Esophagus mucosa (tissue), 1 donor: ENCODE measurements at places on chromosomes 12 and 14. TPM values are rescaled to one million over a fixed set of nuclear protein-coding genes. Genes with fewer than 3 reads are reported as not detected.

FERMT2 gene
- total RNA-seq: 4.1 TPM

BMAL2 gene
- total RNA-seq: 58.3 TPM

TMEM233 gene
- total RNA-seq: not detected

PROX2 gene
- not detected for total RNA-seq

TSPAN19 gene
- not detected for total RNA-seq

DNA sequence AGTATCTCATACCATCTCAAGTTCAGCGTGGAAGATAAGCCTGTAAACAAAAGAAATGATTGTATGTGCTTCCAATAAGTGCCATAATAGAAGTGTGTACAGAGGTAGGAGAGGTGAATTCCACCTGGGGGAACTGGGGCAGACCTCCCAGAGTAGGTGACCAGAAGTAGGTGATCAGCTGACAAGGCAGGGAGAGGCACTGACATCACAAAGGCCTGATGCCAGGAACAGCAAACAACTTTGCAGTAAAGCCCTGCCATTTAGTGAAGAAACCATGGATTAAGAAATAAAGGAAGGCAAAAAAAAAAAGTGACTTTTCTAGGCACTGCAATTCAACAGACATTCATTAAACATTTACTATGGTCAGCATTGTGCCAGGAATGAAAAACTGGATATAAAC lies 31.1 kb downstream of the NR1H4 start:
- no peak for ATAC-seq

DNA sequence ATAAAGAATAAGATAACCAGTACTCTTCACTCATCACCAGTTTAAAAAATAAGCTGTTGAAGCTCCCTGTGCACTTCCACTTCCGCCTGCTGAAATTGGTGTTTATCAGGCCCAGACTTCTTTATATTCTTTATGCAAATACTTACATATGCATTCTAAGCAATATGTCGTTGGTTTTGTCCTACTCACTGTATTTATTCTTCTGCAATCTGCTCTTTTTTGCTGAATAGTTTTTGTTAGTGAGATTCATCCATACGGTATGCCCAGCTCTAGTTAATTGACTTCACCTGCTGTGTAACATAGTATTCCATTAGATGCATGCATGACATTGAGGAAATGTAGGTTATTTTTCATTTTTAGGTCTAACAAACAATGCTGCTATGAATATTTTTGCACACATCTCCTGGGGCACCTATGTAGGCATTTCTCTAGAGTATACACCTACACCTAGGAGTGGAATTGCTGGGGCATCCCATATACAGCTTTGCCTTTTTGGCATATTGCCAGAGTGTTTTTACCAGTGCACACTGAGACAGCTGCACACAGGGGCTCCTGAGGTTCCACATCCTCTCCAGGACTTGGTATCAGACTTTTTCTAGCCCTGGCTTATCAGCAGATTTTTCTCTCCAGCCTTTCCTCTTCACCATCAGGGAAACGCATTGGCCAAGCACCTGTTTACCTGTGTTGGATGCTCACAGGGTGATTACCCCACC lies 1.0 kb upstream of the NRIP2 start:
- ATAC-seq: peak; percentile 39

DNA sequence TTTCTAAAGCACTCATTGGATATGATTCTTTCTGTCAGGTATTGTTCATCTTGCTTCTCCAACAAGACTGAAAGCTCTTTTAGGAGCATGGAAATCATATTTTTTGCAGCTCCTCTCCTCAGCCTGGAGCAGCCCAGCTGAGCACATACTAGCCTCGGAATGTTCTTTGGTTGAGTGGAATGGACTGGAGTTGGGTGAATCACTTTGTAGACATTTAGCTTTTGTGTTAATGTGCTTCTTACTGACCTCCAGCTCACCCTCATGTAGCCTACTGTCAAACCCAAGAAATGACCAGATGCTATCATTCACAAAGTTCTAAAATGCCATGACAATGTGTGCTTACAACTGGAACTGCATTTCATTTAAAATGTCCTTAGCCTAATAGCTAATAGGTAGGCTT lies 161.1 kb downstream of the NUAK1 start:
- ATAC-seq: no peak

- no peak for ATAC-seq
Observed at GRCh38 chr12:123071857-123072256, 79.0 kb downstream of the PITPNM2 start.

- ATAC-seq: no peak
Observed at GRCh38 chr12:11722578-11723138, 73.2 kb downstream of the ETV6 start.

DNA sequence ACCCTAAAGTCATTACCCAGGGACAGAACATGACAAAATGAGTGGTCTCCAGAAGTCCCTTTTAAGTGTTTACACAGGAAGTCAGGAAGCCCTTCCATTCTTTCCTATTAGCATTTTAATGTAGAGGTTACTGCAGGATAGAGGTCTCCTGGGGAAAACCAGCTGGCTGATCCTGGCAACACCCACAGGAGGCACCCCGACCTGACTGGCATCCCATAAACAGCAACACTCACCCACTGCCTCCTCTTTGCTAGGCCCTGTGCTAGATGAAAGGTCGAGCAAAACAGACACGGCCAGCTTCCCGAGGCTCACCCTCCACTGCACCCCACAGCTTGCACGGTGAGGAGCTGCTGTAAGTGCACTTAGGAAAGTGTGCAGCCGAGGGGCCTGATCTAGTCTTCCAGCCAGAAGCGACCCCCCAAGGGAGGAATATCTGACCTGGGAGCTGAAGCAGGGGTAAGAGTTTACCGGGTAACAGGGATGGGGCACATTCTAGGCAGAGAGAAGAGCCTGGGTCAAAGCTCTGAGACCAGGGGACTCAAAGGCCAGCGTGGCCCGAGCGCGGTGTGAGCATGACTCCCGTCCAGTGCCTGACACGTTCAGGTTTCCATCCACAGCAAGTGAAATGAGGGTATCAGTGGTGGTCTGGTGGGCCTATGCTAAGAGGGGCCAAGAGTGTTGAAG lies 9.0 kb downstream of the DAZAP2 start:
- ATAC-seq: peak; percentile 12

GRCh38 chr14:60575008-60575407 lies 66.1 kb downstream of the SIX6 start:
- ATAC-seq: no peak

GRCh38 chr12:22797701-22798100 lies 172.7 kb downstream of the ETNK1 start:
- ATAC-seq: no peak

DNA sequence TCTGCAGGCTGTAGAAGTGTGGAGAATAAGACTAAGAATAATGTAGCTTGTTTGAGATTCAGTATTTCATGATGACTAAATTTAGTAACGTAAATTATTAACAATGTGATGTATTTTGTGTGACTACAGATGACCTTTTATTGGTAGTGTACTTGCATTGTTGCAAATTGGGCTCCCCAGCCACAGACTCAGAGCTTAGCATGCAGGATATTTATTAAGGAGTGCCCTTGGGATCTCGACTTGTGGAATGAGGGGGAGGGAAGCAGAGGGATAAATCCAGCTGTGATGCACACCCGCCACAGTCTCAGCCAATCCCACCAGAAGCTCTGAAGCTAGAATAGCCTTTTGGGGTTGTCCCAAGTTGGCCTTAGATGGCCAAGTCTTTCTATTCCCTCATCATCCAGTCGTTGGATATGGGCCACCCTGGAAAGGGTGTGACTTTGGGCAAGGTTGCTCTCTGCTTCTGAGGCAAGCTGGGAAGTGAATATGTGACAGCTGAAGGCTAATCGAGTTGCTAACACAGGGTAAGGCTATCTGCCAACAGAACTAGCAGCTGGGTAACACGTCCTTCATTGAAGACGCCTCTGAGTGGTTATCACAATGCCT lies 42.1 kb upstream of the USP44 start:
- no peak for ATAC-seq

- no peak for ATAC-seq
Observed at GRCh38 chr12:65307169-65307501, 28.7 kb downstream of the MSRB3 start.

DNA sequence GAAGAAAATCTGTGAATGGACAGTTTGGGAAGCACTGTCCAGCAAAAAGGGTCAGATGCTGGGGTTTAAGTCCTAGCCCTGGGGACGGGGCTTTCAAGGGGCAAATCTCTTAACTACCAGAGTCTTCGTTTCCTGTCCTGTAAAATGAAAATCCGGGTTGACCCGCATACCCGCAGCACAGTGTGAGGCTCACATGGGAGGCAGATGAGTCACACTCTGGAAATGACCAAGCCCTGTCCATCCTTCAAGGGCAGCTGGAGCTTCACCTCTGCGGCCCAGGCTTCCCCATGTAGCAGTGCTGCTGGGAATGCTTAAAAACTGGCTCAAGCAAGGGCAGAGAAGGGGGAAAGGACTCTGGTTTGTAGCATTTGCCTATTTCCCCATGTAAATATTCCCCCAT lies 19.0 kb downstream of the FAM181A start:
- ATAC-seq: no peak

DNA sequence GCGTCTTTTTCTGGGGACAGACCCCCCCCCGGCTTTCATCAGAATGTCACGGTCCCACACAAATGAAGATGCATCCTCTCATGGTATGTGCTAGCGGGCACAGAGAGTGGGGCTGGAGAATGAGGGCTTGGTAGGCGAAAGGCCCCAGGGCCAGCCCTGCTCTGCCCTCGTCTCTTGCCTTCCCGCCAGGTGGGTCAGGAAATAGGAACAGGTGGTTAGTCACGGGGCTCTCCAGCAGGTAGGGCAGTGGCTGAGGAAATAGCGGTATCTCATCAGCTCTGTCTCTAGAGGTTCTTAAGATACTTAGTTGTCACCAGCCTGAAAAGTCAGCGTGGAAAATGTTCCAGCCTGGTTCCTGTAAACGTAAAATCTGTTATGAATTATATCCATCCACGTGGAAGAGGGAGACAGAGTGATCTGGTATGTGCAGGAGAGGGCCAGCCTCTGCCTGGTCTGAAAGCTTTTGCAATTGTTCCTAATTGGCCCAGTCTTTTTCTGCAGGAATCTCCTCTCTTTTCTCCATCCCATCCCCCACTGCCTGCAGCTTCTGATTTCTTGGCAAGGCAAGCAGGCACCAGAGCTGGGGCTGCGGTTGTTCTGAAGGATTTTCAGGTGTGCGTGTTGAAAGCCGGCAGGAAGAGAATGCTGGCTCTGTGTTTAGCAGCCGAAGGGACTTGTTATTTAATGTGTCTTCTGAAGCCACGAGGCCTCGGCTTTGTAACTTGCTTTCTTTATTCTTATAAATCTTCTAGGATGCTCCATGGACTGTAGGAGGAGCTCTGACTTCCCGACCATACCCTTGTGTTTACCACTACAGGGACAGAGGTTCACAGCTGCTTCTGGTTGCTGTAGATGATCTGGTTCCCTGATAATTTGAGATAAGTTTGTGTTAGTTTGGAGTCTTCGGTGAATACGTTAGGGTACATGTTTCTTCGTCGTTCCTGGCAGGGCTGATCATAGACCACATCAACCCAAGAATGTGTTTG lies 131.1 kb downstream of the CACNA1C start:
- no peak for ATAC-seq

GRCh38 chr12:85866986-85867776 lies 6.9 kb upstream of the NTS start:
- peak; percentile 83 for ATAC-seq

DNA sequence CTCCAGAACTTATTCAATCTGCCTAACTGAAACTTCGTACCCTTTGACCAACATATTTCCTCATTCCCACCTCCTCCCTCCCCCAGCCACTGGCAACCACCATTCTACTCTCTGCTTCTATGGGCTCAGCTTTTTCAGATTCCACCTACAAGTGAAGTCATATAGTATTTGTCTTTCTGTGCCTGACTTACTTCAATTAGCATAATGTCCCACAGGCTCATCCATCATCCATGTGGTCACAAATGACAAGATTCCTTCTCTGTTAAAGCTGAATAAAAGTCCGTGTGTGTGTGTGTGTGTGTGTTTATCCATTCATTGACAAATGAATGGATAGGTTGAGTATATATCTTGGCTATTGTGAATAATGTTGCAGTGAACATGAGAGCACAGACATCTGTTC lies 1.3 kb upstream of the C14orf39 start:
- ATAC-seq: no peak

- no peak for ATAC-seq
Observed at GRCh38 chr12:25295361-25295760, 44.6 kb upstream of the KRAS start.

DNA sequence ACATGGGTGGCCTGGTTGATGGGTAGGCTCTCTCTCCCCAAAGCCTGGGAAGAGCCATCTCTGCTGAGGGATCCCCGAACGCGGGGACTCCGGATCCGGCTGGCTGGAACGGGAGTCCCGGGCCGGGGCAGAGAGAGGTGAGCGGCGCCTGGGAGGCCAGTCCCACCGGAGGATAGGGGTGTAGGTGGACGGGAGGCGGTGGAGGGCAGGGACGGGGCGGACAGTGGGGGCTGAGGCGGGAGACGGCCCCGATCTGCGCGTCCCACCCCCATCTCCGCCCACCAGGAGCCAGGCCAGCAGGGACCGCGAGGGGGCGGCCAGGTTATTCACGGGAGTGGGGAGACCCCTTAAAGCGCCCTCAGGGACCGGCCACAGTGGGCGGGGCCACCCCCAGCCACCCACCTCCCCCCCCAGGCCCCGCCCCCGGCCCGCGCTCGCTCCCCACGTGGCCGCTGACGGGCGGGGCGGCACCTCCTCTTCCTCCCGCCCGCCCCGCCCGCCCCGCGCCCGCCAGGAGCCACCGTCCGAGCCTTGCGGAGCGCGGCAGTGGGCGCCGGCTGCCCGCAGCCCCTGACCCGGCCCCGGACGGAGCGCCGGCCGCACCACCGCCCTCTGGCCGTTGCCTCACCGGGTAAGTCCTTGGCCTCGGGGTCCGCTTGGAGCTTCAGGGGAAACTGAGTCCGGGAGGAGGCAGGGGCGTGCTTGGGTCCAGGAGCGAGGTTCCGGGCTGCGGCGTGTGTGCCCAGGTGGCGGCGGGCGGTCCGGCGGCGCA lies at the start of gene INF2:
Gene INF2 (plus strand): TSS at position 510 of the 772 bp plus-strand sequence. CDS start 11,748 bp downstream, outside the sequence.
- ATAC-seq: peak; percentile 47

DNA sequence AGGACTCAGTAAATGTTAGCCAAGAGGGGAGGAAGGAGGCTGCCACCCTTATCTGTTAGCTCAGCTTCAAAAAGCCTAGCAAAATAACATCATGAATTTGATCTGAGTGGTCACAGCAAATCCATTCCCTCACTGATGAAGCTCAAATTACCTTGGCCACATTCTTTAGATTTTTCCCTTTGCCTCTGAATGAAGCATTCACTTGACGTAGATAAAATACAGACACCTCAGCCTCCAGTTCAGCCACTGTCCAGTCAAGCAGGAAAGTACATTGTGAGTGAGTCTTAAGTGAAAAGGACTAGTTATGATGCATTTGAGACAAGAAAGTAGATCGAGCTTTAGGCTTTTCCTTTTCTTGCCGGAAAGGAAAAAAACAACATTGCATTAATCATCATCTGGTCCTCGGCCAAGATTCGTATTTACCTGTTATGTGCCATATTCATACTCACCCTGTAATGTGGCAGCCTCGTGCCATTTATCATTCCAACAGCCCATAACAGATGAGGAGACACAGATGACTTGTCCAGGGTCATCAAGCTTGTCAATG lies 146.5 kb downstream of the ETV6 start:
- ATAC-seq: peak; percentile 63
